ENCODE measurements at places on chromosomes 1 and 21. TPM values are rescaled to one million over a fixed set of nuclear protein-coding genes. Genes with fewer than 3 reads are reported as not detected.

GRCh38 chr1:117575586-117576225, 30.1 kb upstream of the TENT5C start:
- no peak for DNase-seq
- H3K4me3 ChIP-seq = no peak overlapping the region
- no peaks in the 10 kb centered on the region for H3K36me3 ChIP-seq
- H3K27ac ChIP-seq = no peak overlapping the region
- H3K4me1 ChIP-seq = no peaks in the 10 kb centered on the region
- no peaks in the 10 kb centered on the region for H3K27me3 ChIP-seq

- no peak overlapping the region for H3K27ac ChIP-seq
- no peak for DNase-seq
- peaks cover 7% of the 10 kb centered on the region for H3K36me3 ChIP-seq
- peaks cover 27% of the 10 kb centered on the region for H3K4me1 ChIP-seq
Observed at GRCh38 chr1:155196893-155197638, 10.6 kb downstream of the THBS3 start.

GRCh38 chr1:70171512-70171911, 33.9 kb downstream of the LRRC40 start:
- H3K4me3 ChIP-seq = no peak overlapping the region
- H3K36me3 ChIP-seq = peaks cover 33% of the 10 kb centered on the region
- DNase-seq = no peak
- no peaks in the 10 kb centered on the region for H3K4me1 ChIP-seq
- H3K27ac ChIP-seq = no peak overlapping the region
- H3K27me3 ChIP-seq = no peaks in the 10 kb centered on the region

Gene LHX8
- not detected for total RNA-seq

Gene PRKAA2
- 8.2 TPM for total RNA-seq

Gene KCNN3
- total RNA-seq = 3.8 TPM
